ENCODE measurements at places on chromosomes 5 and 9. TPM values are rescaled to one million over a fixed set of nuclear protein-coding genes. Genes with fewer than 3 reads are reported as not detected.

DNA sequence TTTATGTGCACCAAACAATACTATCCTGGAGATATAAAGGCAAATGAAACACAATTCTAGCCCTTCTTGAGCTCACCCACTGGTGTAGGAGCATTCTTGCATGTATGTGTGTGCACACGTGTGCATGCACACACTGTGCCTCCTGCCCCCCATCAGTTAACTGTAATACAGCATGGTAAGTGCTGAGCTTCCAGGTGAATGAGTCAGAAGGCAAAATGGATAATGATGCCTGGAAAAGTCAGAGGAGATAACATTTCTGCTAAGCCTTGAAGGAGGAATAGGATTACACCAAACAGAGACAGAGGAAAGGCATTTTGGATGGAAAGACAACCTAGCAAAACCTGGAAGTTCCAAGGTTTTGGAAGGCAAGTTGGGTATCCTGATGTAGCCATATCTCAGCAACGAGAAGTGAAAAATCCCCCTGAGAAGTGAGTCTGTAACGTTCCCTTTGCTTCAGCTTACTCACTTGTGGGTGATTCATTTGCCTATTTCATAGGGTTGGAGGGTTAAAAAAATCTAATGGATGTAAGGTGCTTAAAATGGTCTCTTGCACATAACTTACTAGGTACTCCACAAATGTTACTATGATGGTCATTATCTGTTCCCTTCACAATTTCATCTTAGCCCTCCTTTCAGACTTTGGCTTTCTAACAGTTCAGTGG, 101.4 kb upstream of the STC2 start:
- no peak overlapping the region for H3K27ac ChIP-seq
- H3K27me3 ChIP-seq = no peaks in the 10 kb centered on the region
- H3K4me3 ChIP-seq = no peak overlapping the region
- H3K4me1 ChIP-seq = no peaks in the 10 kb centered on the region

DNA sequence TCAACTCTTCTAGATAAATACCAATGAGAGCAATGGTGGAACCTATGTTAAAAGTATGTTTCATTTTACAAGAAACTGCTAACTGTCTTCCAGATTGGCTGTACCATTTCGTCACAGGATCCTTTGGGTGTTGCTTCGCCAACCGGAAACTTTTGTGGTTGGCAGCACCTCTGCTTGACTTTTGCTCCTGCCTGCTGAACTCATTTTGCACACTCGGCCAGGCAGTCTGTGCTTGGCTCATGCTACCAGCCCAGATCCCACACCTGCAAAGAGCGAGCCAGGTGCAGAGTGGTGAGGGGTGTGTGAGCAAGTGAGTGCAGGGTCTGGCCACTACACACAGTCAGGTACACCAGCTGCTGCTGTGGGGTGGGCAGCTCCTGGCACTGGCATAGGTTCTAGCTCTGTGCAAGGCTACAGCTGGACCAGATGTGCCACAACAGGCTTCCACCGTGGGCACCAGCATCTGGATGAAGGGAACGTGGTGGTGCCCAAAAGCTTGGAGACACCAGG, 422.3 kb downstream of the PRR16 start:
- no peaks in the 10 kb centered on the region for H3K36me3 ChIP-seq
- H3K27ac ChIP-seq = no peak overlapping the region
- H3K4me1 ChIP-seq = no peaks in the 10 kb centered on the region
- no peaks in the 10 kb centered on the region for H3K27me3 ChIP-seq

GRCh38 chr5:4513381-4513780, 626.7 kb upstream of the ADAMTS16 start:
- H3K4me1 ChIP-seq = no peaks in the 10 kb centered on the region
- no peaks in the 10 kb centered on the region for H3K27me3 ChIP-seq
- no peak overlapping the region for H3K4me3 ChIP-seq
- H3K36me3 ChIP-seq = no peaks in the 10 kb centered on the region
- DNase-seq = no peak

FREM1 gene
- total RNA-seq = not detected

- H3K27me3 ChIP-seq = no peaks in the 10 kb centered on the region
- no peak overlapping the region for H3K4me3 ChIP-seq
- H3K4me1 ChIP-seq = peaks cover 54% of the 10 kb centered on the region
- no peak for DNase-seq
- peak overlapping the region; percentile 24 for H3K27ac ChIP-seq
These were observed 114.1 kb downstream of the MLLT3 start for GRCh38 chr9:20508242-20508641.

- no peak overlapping the region for H3K27ac ChIP-seq
- no peak for DNase-seq
- no peak overlapping the region for H3K4me3 ChIP-seq
- H3K36me3 ChIP-seq = no peaks in the 10 kb centered on the region
These were observed 453.5 kb upstream of the CDH9 start for GRCh38 chr5:27491746-27492439.

GRCh38 chr9:17272536-17272935, 137.7 kb downstream of the CNTLN start:
- H3K27ac ChIP-seq = no peak overlapping the region
- no peak for DNase-seq
- H3K4me3 ChIP-seq = no peak overlapping the region
- H3K27me3 ChIP-seq = no peaks in the 10 kb centered on the region
